Breast epithelium (tissue), 4 donors: ENCODE measurements at places on chromosomes 3 and 15.
A peak's percentile ranks its signal among the peaks of the same experiment; 100 is the strongest.

DNA sequence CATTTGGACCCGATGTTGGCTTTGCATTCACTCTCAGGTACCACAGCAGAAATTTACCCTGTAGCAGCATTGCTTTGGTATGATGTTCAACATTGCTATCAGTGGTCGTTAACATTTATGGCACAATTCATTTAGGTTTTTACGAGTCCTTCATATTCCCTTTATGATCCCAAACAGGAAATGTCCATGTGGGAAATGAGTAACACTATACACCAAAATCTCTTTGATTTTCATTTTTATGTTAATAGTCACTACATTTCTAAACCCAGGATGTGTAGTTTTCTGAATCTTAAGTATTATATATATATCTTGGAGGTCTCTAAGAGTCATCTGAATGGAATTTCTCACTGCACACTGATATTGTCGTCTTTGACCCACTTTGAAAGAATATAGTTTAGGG is 78.5 kb upstream of the RBMS3 start:
- H3K27me3 ChIP-seq: no peaks in the 10 kb centered on the region
- no peak overlapping the region for H3K27ac ChIP-seq
- no peak overlapping the region for H3K4me3 ChIP-seq
- no peaks in the 10 kb centered on the region for H3K36me3 ChIP-seq

GRCh38 chr15:87849181-87849580 is 407.4 kb downstream of the NTRK3 start:
- no peaks in the 10 kb centered on the region for H3K36me3 ChIP-seq
- H3K27me3 ChIP-seq: no peaks in the 10 kb centered on the region
- no peak overlapping the region for H3K4me3 ChIP-seq
- DNase-seq: no peak
- no peak overlapping the region for H3K27ac ChIP-seq
- no peaks in the 10 kb centered on the region for H3K4me1 ChIP-seq

- no peak for DNase-seq
- no peak overlapping the region for H3K4me3 ChIP-seq
- H3K4me1 ChIP-seq: no peaks in the 10 kb centered on the region
- H3K36me3 ChIP-seq: no peaks in the 10 kb centered on the region
Observed at GRCh38 chr3:127833281-127834032, 11.1 kb upstream of the MGLL start.

DNA sequence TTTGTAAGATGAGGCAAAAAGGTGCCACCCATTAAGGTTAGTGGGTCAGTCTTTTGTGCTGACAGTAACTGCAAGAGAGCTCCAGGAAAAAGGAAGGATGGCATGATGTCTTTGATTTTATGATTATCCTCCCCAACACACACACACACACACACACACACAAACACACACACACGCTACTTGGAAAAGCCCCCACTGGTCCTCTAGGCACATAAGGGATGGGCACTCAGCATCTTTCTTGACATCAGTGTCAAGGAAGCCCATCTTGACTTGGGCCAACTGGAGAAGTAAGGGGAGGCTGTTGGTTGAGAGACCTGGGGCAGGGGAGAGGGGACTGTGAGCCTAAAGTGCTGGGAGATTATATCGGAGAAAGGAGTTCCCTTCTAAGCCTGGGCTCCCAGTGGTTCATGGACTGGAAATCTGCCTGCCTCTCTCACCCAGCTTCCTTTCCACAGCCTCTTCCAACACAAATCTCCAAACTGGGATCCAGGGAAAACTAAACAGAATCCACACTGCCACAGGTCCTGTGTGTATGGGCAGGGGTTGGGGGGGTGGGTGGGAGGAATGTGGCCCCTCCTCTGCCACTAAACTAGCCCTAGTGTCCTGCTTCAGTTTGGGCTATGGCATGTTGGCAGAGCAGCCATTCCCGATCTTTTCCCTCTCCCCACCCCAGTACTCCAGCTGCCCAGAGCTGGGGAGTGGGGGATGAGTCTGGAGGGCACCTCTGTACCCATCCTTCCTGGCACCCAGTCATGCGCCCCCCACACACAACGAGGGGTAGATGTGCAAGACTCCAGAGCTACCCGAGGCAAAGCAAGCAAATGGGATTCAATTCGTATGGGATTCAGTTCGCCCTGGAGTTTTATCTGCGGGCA is 1.6 kb downstream of the AMOTL2 start:
- H3K36me3 ChIP-seq: no peaks in the 10 kb centered on the region
- H3K27me3 ChIP-seq: no peaks in the 10 kb centered on the region
- H3K27ac ChIP-seq: peak overlapping the region; percentile 100
- H3K4me3 ChIP-seq: peak overlapping the region; percentile 89

DNA sequence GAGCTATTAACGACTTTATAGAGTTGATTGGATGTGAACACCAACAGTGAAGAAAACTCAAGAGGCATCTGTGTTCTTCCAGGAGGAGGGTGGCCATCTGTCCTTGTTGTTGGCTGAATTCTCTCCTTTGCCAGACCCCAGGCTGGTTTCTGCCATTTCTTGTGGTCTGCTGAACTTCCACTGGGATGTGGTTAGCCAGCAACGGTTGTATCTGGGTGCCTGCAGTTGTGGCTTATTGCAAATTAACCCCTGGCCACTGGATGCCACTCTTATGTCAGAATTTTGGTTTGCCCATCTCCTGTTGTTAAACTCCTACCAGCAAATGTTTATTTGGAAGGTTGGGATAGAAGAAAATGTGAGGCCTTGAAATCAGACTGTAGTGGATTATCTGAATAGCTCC is 163.6 kb upstream of the TBC1D5 start:
- no peaks in the 10 kb centered on the region for H3K4me1 ChIP-seq
- no peak overlapping the region for H3K4me3 ChIP-seq
- H3K36me3 ChIP-seq: no peaks in the 10 kb centered on the region
